Fibroblast of skin of scalp (primary cell): ENCODE measurements at places on chromosomes 16 and 17.

DNA sequence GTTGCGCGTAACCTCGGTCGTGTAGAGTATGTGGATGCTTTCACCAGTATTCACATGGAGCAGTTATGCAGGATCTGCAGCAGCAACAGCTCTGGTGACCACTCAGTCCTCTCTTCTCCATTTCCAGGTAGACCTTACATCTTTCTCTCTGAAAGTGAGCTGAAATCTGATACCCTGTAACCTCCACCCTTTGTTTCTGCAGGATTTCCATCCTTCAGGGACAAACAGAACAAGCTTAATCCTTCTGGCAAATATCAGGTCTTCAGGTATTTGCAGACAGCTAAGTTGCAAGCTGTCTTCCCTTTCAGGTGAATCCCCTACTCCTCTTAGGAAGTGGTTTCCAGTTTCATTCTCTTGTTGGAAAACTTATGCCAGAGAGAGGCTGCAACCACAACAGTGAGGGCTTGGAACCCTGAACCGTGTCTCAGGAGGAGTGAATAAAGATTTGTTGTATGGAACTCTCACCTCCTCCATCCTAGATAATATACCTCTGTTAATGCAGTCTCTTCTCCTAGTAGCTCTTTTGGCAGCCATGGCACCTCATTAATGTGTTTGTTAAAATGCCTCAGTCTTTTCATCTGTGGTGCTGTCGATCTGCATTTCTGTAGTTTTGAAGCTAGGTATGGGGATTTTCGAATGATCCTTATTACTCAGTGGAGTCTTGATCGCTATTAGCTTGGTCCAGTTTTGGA is 172.5 kb downstream of the PRKCA start:
- DNase-seq: no peak

GRCh38 chr17:1710807-1711553 is 803 bp upstream of the TLCD2 start:
- DNase-seq: peak; percentile 49

GRCh38 chr16:68786685-68787418 is 49.8 kb downstream of the CDH1 start:
- DNase-seq: peak; percentile 54

DNA sequence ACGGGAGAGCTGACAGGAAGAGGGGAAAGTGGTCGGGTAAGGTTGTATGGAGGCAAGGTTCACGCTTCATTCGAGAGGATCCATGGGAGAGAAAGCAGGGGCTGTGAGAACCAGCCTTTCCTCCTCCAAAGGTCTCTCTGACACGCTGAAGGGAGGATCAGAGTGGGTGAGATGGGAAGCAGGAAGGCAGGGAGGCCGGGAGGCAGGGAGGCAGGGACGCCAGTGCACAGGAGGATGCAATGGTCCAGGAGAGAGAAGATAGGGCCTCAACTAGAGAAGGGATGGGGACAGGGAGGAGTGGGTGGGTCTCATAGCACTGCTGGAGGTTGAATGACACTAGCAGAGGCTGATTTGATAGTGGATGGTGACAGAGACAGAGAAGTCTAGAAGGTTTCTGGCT is 54.1 kb downstream of the PIMREG start:
- DNase-seq: no peak

- DNase-seq: no peak
These were observed 251.7 kb upstream of the SALL1 start for GRCh38 chr16:51402785-51403184.

- no peak for DNase-seq
These were observed 59.4 kb downstream of the FOXL1 start for GRCh38 chr16:86637744-86638143.

GRCh38 chr17:40535924-40536294 is 29.4 kb downstream of the CCR7 start:
- DNase-seq: peak; percentile 47

GRCh38 chr16:78278056-78278450 is 178.6 kb downstream of the WWOX start:
- DNase-seq: no peak

DNA sequence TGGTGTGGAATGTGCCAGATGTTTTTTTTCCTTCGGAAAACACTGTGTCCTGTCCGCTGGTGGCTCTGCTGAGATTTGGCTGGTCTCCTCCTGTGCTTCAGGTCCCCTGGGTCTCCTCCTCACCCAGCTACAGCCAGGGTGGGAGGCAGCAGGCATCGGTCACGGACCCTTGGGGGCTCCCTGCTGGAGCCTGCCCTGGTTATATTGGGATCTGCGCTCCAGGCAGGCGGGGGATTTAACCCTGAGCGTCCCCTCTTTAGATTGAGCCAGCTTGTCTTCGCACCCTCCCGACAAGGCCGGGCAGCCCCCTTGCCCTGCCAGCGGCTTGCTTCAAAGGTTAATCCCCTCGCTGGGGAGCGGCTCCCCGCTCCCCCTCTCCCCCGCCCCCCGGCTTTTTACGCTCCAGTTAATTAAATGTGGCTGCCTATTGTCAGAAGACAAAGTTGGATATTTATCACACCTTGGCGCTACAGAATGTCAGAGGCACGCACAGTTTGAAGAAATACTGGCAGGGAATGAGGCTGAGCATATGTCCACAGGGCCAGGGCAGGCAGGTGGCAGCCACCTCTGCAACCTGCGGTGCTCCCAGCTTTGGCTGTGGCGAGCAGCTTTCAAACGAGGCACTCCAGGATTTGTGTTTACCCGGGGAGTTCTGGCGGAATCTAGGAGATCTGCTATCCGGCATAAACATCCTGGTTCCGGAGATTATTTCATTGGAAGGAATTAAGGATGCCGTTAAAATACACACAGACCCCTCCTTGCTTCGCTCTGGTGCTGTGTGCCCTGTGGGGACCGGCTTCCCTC is 38.2 kb upstream of the GSE1 start:
- DNase-seq: no peak

DNA sequence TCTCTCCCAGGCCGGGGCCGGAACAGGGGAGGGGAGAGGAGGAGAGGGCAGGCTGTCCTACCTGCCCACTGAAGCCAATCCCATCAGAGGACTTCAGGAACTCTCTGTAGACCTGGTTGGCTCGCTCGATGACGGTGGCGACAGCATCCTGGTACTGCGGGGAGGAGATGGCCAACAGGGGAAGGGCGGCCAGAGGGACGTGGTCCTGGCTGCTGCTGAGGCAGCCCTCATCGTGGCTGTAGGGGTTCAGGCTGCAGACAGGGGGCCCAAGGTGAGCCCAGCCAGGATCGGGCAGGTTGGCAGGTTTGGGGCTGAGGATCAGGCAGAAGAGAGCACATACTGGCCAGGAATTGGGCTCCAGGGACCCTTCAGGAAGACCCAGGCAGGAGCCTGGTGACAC is 34.2 kb downstream of the PIMREG start:
- no peak for DNase-seq

GRCh38 chr17:64240741-64241347 is 22.2 kb downstream of the TEX2 start:
- DNase-seq: peak; percentile 82

- no peak for DNase-seq
These were observed 183.8 kb downstream of the GSG1L start for GRCh38 chr16:27879601-27880247.

GRCh38 chr17:57916925-57917858 is 38.0 kb downstream of the CUEDC1 start:
- DNase-seq: no peak

DNA sequence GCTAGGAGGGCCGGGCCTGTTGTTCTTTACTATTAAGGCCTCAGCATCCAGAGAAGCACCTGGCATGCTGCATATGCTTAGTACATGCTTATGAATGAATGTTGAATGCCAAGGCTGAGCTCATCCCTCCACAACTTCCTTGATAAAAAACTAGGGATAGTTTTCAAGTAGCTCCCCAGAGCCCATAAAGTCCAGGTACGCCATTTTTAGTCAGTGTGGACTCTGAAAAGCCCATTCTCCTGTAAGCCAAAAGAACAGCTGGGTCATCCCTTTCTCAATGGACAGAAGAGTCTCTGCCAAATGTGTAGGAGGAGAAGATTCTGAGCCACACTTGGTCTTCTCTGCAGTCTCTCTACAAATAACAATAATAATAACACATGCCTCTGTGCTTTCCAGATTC is 8.9 kb upstream of the ITGB3 start:
- no peak for DNase-seq

DNA sequence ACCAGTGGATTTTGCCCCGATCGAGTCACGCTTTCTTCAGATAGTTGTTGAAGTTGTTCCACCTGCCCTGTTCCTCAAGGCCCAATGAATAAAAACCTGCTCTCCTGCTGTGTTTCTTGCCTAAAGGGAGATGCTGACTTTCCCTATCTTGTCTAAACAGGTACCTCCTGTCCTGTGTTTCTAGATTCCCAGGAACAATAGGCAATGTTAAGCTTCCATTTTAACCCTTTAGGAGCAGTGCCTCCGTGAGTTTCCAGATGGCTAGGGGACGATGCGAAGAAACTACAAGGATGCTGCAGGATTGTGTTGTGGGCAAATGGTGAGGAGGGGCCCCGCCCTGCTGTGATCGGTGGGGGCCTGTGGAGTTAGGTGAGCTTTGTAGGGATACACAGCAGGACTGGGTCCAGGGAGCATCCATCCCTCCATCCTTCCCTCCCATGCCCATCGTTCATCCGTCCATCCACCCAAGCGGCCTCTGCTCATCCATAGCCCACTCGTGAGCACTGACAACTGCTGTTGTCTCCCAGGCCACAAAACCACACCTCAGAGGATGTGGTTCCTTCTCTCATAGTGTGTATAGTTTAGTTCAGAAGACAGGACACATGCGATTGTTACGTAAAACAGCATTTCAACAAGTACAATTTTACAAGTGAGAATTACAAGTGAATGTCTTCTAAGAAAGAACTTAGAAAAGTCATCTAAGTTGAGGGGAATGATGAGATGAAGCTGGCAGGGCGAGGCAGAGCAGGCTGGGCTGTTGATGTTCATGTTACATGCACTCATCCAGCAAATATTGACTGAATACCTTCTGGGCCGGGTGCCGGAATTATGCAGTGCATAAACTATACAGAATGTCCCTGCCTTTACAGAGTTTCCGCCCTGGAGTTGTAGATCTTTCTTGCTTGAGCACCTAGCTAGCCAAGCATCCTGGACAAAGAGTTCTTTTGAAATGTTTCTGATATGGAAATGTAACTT is 5.2 kb downstream of the ARSG start:
- DNase-seq: no peak

GRCh38 chr17:20927308-20927977 is 115.4 kb downstream of the USP22 start:
- DNase-seq: no peak

DNA sequence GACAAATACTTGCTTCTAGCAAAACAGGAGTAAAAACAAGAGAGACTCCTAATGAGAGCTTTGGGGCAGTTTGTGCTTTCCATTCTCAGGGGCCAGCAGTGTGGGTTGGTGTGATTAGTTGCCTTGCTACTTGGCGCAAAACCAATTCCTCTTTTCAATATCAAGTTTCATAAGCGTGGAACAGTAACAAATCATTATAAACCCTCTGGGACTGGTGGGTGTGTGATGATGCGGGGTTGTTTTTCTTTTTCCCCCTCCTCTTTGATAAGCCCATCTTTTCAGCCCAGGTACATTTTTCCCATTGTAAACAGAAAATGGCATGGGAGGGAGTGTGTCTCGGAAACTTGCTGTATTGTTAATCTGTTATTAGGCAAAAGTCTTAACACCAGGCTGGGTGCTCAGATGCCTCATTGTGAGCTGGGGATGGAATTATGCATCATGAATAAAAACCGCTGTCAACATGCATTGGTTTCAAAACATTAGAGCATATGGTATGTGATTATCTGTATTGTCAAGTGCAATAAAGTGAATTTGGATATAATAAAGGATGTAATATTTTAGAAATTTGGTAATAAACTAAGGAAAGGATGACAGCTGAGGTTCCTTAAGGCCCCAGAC is 166.4 kb downstream of the CCDC182 start:
- DNase-seq: peak; percentile 31

DNA sequence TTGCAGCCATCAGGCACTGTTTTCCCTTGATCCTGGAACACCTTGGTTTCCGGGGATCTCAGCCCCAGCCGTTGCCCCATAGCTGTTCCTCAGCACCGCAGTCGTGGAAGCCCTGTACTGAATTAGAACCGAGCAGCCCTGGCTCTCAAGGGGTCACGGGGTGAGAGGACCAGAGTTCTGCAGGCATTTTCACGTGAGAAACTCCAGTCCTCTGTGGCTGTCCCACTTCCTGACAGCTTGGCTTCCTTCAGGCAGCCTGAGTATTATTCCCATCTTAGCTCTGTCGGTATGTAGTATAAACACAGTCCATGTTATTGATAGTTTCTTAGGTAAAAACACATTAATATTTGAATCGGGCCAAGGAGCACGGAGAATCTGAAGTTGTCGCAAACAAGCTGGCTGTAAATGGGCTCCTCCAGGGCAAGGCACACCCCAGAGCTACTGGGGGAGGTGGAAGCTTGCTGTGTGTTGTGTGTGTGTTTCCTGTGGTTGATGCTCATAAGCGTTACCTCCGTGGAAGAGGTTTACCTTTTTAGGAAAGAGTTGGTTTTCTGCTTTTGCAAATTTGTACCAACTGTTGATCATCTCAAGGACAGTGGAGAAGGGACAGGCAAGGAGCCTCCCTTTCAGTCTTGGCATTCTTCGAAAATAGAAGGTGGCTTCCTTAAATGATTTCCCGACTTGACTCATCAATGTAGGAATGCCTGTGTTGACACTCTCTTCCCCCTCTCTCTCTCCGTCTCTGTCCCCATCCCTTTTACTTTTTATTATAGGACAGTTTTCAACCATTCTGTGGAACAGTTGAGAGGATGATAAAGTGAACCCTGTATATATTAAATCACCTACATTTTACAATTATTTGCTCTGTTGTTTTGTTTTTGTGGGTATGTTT is 208.9 kb upstream of the CHMP6 start:
- peak; percentile 49 for DNase-seq

- peak; percentile 69 for DNase-seq
These were observed 9.9 kb downstream of the TBX2 start for GRCh38 chr17:61409301-61410112.

GRCh38 chr17:53191878-53192277 is 630.8 kb upstream of the KIF2B start:
- no peak for DNase-seq

DNA sequence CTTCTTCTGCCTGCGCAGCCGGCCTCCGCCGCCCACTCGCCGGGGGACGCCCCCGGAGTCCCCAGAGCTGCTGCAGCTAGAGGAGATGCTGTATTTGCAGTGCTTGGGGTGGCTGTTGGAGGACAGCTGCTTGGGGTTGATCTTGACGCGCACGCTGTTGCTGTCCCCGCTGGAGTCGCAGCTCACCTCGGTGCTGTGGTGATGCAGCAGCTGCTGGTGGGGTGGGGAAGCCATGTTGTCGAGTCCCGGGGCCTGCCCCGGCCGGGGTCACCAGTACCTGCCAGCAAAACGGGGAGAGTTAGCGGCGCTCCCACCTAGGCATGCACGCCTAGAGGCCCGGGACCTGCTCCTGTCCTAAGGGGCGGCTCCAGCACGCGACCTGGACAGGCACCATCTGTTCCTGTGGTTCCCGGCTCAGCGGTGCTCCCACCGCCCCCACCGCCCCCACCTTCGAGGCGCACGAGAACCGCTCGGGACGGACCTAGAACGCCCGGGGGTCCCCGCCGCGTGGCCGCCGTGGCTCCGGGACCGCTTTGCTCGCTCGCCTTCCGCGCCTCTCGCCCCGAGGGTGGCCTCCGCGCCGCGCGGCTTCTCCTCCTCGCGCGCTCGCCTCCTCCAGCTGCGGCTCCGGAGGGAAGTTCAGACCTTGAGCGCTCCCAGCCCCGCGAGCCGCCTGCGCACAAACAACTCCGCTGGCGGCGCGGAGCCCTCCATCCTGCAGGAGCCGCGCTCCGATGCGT is 863 bp downstream of the ADCY9 start:
- DNase-seq: peak; percentile 65
